Stimulated activated CD4-positive, alpha-beta T cell treated with anti-CD3 and anti-CD28 coated beads, Interleukin-15, amount 100 ng/mL, for 1 hour (primary cell): ENCODE measurements at places on chromosomes 2 and 18.

- DNase-seq, result no peak
These were observed 27.1 kb downstream of the ZNF532 start for GRCh38 chr18:58891776-58892175.

GRCh38 chr2:133906926-133907325 is 338.7 kb upstream of the NCKAP5 start:
- no peak for DNase-seq

GRCh38 chr2:43454791-43455190 is 141.0 kb downstream of the THADA start:
- no peak for DNase-seq

- no peak for DNase-seq
These were observed 351.3 kb upstream of the RAB12 start for GRCh38 chr18:8257851-8258434.

GRCh38 chr2:71534826-71535225 is 81.5 kb downstream of the DYSF start:
- DNase-seq, result no peak

GRCh38 chr2:178829981-178830380 is 22.8 kb upstream of the TTN start:
- no peak for DNase-seq

- DNase-seq, result no peak
These were observed 136.3 kb downstream of the ZEB2 start for GRCh38 chr2:144383571-144384100.

DNA sequence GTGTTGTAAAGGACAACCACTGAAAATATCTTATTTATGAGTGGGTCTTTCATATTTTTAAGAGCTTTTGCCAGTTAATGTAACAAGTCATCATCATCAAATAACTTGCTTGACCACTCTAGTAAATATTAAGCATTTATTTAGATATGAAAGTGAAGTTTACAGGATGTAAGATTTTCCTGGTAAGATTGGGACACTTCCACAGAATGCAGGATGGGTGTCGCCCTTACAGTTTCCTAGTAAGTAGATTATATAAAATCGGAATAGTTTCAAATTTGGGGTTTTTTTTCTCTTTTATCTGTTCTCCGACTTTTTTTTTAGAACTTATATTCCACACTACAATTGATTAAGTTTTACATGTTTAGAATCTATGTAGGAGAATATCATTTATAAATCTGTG is 14.8 kb upstream of the SLC40A1 start:
- DNase-seq, result no peak

- DNase-seq, result no peak
These were observed 96.8 kb downstream of the UBE2E3 start for GRCh38 chr2:181077128-181077709.

GRCh38 chr2:20596193-20596972 is 54.5 kb downstream of the HS1BP3 start:
- DNase-seq, result no peak

- DNase-seq, result no peak
These were observed 185.1 kb downstream of the NEDD4L start for GRCh38 chr18:58229162-58229561.

- no peak for DNase-seq
These were observed 995 bp downstream of the MBD5 start for GRCh38 chr2:148021886-148022285.

GRCh38 chr2:191754103-191754502 is 76.2 kb downstream of the NABP1 start:
- DNase-seq, result no peak

- no peak for DNase-seq
These were observed 15.2 kb upstream of the NCL start for GRCh38 chr2:231479455-231479854.

DNA sequence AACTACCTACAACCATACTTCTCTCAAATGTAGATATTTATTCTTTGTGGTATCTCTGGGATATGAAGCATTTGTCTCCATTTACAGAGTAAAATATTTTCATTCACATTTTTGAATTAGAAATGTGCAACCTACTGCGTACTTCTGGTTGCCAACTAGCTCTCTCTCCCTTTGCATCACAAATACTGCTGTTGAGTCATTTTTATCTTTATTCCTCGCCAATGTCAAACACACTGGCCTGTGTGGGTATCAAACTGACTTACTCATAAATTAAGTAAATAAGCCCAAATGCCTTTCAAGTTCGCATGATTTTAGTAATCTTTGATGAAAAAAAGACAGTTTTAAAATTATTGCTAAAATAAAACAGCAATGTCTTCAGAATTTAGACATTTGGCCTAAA is 67.3 kb downstream of the STAT4 start:
- DNase-seq, result no peak

DNA sequence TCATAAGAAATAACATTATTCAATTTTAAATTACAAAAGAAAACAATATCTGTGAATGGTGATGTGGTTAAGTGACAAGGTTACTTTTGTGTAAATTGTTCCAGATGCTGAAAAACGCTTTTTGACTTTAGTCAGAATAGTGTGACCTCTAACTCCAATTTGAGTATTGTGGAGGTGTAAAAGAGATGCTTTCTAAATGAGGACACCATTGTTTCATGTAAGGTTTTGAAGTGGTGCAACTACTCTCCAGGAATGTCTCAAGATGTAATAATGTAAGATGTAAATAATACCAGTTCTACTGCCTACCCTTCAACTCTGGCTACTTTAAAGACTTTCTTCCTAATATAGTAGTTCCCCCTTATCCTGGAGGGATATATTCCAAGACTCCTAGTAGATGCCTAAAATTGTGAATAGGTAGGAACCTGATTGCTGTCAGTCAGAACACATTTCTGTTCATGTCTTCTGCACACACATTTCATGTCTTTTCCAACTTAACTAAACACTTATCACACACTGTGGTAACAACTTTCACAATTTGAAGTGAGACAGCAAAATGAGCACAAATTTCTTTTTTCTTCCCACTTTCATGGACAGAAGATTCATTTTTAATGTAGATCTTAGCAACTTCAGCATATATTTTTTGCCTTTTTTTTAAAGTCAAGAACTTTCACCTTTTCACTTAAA is 39.1 kb upstream of the PPP1R1C start:
- DNase-seq, result no peak

DNA sequence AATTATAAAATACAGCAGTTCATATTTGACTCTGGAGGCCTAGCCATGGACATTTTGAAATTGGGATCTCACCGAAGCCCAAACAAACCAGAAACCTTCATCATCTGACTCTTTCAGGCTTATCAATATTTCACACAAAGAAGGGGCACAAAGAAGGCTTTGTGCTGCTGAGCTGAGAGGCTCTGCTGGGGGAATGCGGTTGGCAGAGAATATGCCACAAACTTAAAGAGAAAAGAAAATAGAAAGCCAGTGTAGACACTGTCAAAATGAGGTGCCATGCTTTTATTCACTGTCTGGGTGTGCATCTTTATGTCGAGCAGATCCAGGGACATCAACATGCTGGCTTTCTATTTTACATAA is 162.6 kb downstream of the QPCT start:
- DNase-seq, result no peak

GRCh38 chr18:48809365-48809764 is 141.4 kb downstream of the SMAD7 start:
- no peak for DNase-seq

- no peak for DNase-seq
These were observed 336.0 kb upstream of the TNP1 start for GRCh38 chr2:217195658-217196446.

DNA sequence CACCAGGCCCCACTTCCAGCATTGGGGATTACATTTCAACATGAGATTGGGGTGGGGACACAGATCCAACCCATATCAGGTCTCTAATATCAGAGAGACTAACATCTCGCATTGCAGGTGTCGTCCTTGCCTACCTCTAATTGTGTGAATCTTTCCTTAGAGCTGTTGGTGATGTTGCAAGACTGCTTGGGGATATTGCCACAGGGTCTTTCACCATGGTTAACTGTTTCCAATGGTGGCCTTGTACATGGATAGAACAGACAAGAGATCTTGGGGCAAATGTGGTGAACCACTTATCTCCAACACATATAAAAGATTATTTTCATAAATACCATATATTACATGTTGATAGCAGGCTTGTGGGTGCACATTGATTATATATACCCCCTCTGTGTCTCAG is 270.3 kb upstream of the LINC00305 start:
- DNase-seq, result no peak

DNA sequence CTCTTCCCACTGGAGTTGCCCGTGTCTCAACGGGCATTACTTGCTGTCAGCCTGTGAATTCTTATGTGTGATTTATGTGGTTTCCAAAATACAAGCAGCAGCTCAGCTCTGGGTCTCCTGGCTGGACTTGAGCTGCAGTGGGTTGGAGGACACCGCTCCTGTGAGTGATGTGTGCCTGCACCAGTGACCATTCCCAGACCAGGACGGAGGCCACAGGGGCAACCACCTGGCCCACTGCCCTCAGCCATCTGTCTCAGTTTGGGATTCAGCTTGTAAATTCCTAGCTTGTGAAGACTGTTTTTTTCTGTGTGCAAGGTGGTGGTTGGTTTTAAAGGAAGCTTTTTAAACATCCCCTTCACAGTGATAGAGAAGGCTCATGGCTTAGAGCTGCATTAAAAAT is 261.0 kb downstream of the BCL2 start:
- no peak for DNase-seq

- DNase-seq, result no peak
These were observed 323.0 kb downstream of the TSN start for GRCh38 chr2:122078451-122078850.

GRCh38 chr18:63336366-63337099 is 17.0 kb upstream of the BCL2 start:
- DNase-seq, result no peak

- no peak for DNase-seq
These were observed 28.9 kb downstream of the SPIRE1 start for GRCh38 chr18:12628706-12629702.

DNA sequence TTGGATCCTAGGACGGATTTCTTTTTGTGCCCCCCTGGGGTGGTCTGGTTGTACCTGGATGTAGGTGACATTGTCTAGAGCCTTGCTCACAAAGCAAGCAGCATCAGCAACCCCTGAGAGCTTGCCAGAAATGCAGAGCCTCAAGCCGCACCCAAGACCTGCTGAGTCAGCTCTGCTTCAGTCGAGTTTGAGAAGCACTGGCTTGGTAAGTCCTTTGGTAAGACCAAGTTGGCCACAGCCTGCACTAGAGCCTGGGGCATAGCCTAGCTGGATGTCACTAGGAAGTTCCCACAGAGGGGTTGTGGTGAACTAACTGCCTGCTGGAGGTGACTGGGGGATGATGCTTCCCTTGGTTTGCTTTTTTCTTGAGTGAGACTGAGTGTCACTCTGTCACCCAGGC is 6.2 kb downstream of the ABCG5 start:
- no peak for DNase-seq

DNA sequence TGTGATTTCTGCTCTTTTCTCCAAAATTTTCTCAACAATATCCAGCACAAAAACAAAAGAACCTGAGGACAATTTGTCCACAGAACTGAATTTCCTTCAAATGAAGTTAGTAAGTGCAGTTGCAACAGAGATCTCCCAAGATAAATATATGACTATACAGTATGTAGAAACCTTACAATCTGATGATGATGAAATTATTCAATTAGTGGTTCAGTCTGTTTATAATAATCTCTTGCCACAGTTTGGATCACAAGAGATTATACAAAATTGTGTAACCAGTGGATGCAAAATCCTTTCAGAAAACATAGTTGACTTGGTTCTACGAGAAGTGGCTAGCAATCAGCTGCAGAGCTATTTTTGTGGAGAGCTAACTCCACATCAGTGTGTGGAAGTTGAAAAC is 68.7 kb downstream of the FSIP2 start:
- no peak for DNase-seq

DNA sequence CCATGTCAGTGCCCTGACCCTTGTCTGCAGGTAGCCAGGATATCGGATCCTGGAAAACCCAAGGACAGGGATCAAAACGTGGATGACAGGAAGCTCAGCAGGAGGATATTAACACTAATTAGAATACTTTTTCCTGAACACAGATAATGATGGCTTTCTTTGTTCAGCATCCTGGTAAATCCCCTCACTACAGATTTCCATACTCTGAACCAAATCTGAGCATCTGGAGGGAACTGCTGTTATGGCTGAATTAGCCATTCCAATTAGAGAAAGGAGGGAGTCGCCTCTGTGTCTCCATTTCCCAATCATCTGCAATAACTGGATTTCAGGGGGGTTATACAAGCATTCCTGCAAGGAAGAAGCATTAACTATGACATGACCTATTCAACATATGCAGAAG is 24.4 kb downstream of the CXCR4 start:
- DNase-seq, result no peak

- no peak for DNase-seq
These were observed 369.5 kb upstream of the PIK3C3 start for GRCh38 chr18:41585512-41585911.

DNA sequence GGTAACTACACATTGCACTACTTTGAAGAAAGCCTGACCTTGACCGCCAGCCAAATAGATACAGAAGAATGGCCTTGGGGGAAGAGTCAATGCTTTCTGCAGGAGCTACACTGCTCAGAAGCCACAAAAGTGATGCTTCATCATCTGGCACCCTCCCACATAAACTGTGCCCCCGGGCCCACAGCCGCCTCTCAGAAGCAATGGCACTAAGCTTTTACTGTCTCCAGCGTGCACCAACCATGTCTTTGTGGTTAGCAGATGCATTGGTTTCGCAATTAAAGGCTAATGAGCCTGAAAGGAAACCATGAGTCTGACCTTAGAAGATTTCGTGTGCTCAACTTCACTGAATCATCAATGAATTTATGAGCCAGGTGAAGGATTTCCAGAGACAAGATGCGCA is 209.4 kb upstream of the TRIB2 start:
- DNase-seq, result no peak

GRCh38 chr2:37720533-37721200 is 49.2 kb upstream of the CDC42EP3 start:
- no peak for DNase-seq

GRCh38 chr2:73979686-73980085 is 5.0 kb upstream of the TET3 start:
- DNase-seq, result no peak

GRCh38 chr2:148901142-148901541 is 26.1 kb downstream of the KIF5C start:
- no peak for DNase-seq

DNA sequence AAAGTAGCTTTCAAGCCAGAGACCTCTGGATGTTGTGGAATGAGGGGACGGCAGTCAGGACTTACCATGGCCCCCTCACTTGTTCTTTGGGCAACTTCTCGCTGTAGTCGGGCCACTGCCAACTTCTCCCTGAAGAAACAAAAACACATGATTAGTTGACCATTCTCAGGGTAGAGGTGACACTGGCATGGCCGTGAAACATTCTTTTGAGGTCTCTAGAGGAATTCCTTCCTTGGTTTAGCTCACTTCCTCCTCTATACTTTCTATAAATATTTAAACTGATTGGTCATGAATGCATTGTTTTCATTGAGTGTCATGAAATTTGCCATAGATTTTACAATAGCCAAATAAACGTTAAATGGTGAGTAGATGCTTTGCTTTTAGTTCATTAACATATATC is 354.6 kb downstream of the NCKAP5 start:
- no peak for DNase-seq
